ENCODE measurements at places on chromosomes 7 and 10.

GRCh38 chr7:124652237-124652636 is 113.4 kb downstream of the GPR37 start:
- H3K4me3 ChIP-seq: no peak overlapping the region
- H3K36me3 ChIP-seq: no peaks in the 10 kb centered on the region
- no peaks in the 10 kb centered on the region for H3K4me1 ChIP-seq
- no peaks in the 10 kb centered on the region for H3K27me3 ChIP-seq
- H3K27ac ChIP-seq: no peak overlapping the region

DNA sequence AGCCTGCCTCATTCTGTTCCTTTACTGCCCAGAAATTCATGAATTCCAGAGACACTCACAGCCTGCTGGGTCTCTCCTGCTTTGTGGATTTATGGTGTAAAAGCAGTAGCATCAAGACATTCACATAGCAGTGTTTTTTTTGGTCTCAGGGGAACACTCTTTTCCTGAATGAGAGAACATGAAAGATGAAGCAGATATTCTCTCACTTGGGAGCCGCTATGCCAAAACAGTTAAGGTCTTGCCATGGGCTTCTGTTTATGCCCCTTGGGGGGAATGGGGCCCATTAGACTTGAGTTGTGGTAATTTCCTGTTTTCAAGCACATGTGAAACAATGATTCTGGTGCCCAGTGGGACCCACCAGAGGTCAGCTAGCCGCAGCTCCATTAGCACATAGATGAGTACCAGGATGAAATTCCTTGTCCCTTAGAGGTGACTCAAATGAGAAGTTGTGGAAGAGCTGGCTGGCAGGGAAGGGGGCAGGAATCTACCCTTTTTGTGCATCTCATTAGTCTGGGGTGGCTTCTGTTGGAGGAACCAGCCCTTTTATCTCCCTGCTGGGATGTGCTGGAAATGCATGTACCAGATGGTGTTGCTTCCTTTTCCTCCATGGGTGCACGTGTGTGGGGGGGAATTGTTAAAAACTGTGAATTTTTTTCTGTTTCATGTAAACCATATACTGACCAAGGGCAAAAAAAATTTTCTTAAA is 13.3 kb downstream of the BMPER start:
- no peak for DNase-seq
- no peak overlapping the region for H3K4me3 ChIP-seq
- no peaks in the 10 kb centered on the region for H3K4me1 ChIP-seq
- no peaks in the 10 kb centered on the region for H3K27me3 ChIP-seq
- no peak overlapping the region for H3K27ac ChIP-seq
- H3K36me3 ChIP-seq: no peaks in the 10 kb centered on the region

- H3K27ac ChIP-seq: no peak overlapping the region
- no peaks in the 10 kb centered on the region for H3K36me3 ChIP-seq
- H3K4me1 ChIP-seq: peaks cover 13% of the 10 kb centered on the region
- no peaks in the 10 kb centered on the region for H3K27me3 ChIP-seq
- no peak overlapping the region for H3K4me3 ChIP-seq
Observed at GRCh38 chr10:92430103-92430502, 139.1 kb downstream of the MARCHF5 start.

- H3K4me3 ChIP-seq: no peak overlapping the region
- H3K36me3 ChIP-seq: no peaks in the 10 kb centered on the region
- H3K27ac ChIP-seq: no peak overlapping the region
- no peak for DNase-seq
Observed at GRCh38 chr10:116891208-116891607, 41.9 kb downstream of the ENO4 start.

GRCh38 chr7:140349144-140349771 is 49.1 kb downstream of the SLC37A3 start:
- DNase-seq: no peak
- no peaks in the 10 kb centered on the region for H3K27me3 ChIP-seq
- no peak overlapping the region for H3K27ac ChIP-seq
- H3K36me3 ChIP-seq: peaks cover 13% of the 10 kb centered on the region
- H3K4me3 ChIP-seq: no peak overlapping the region

GRCh38 chr7:100855515-100855914 is 3.0 kb downstream of the SLC12A9 start:
- no peaks in the 10 kb centered on the region for H3K27me3 ChIP-seq
- no peak overlapping the region for H3K27ac ChIP-seq
- DNase-seq: no peak
- peaks cover 2% of the 10 kb centered on the region for H3K36me3 ChIP-seq

GRCh38 chr10:12397147-12397896 is 48.0 kb downstream of the CAMK1D start:
- H3K4me1 ChIP-seq: no peaks in the 10 kb centered on the region
- peak overlapping the region; percentile 25 for H3K27ac ChIP-seq
- no peak overlapping the region for H3K4me3 ChIP-seq
- DNase-seq: no peak
- H3K27me3 ChIP-seq: no peaks in the 10 kb centered on the region

GRCh38 chr10:98321186-98321780 is 53.3 kb upstream of the LOXL4 start:
- no peak overlapping the region for H3K27ac ChIP-seq
- no peak for DNase-seq
- H3K36me3 ChIP-seq: no peaks in the 10 kb centered on the region
- H3K4me1 ChIP-seq: peaks cover 8% of the 10 kb centered on the region
- H3K27me3 ChIP-seq: no peaks in the 10 kb centered on the region
- no peak overlapping the region for H3K4me3 ChIP-seq

DNA sequence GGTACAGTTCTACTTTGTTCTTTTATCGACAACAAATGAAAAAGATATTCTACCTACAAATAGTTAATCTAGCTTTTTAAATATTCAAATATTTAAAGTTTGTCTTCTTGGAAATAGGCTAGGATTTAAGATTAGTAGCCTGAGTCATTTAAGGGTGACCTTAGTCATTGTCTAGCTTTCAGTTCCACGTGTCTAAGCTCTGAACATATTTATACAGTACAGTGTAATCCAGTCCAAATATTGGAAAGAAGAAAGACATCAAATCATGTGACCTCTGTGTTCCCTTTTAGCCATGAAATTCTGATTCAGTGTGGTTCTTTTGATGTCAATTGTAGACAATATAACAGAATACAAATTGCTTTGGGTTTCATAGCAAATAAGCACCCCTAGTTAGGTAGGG is 121.1 kb downstream of the MALRD1 start:
- no peaks in the 10 kb centered on the region for H3K36me3 ChIP-seq
- H3K27ac ChIP-seq: no peak overlapping the region
- H3K4me3 ChIP-seq: no peak overlapping the region

- DNase-seq: no peak
- H3K27ac ChIP-seq: no peak overlapping the region
- H3K27me3 ChIP-seq: no peaks in the 10 kb centered on the region
- no peaks in the 10 kb centered on the region for H3K36me3 ChIP-seq
- no peak overlapping the region for H3K4me3 ChIP-seq
Observed at GRCh38 chr7:71706597-71706975, 574.6 kb downstream of the GALNT17 start.

- peaks cover 50% of the 10 kb centered on the region for H3K4me1 ChIP-seq
- H3K4me3 ChIP-seq: no peak overlapping the region
- H3K36me3 ChIP-seq: no peaks in the 10 kb centered on the region
Observed at GRCh38 chr7:25952261-25953057, 199.5 kb upstream of the NFE2L3 start.

- H3K27ac ChIP-seq: no peak overlapping the region
- H3K27me3 ChIP-seq: no peaks in the 10 kb centered on the region
- no peaks in the 10 kb centered on the region for H3K36me3 ChIP-seq
- no peaks in the 10 kb centered on the region for H3K4me1 ChIP-seq
- no peak for DNase-seq
Observed at GRCh38 chr7:127632276-127632910, 14.5 kb upstream of the PAX4 start.

DNA sequence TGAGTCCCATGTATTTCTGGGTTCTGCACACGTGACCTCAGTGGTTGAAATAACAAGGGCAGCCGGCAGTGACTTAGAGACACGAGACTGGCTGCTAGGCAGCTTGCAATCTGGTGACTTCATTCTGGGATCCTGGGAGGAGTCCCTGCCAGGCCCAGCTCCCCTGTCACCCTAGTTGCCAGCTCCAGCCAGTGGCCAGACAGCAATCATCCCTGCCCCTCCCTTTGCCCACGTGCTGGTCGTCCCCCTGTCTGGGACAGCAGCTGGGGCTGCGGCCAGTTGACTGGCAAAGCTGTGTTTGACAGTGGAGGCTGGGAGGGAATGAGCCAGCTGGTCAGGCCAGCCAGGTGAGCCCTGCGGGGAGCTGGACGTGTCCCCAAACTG is 30.0 kb downstream of the ADGRA1 start:
- H3K4me1 ChIP-seq: no peaks in the 10 kb centered on the region
- H3K4me3 ChIP-seq: no peak overlapping the region
- no peak overlapping the region for H3K27ac ChIP-seq
- DNase-seq: no peak
- no peaks in the 10 kb centered on the region for H3K36me3 ChIP-seq

DNA sequence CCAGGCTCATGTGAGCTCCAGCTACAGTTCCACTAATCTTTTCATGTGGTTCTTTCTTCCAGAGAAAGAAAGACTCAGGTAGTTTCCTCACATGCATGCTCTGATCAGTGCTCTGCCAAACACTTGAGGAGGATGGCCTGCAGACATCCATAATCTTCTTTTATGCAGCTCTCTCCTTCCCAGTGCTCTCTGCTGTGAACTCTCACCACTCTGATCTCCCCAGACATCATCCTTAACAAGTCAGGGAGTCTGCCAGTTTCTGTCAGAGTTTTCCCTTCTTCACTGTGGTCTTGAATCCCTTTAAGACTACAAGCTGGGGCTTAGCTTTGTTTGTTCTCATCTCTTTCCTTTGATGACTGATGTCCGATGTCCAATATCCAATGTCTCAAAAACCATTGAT is 203.4 kb upstream of the PRKCQ start:
- DNase-seq: no peak
- peaks cover 9% of the 10 kb centered on the region for H3K27me3 ChIP-seq
- no peaks in the 10 kb centered on the region for H3K36me3 ChIP-seq
- H3K27ac ChIP-seq: no peak overlapping the region
- no peaks in the 10 kb centered on the region for H3K4me1 ChIP-seq
- no peak overlapping the region for H3K4me3 ChIP-seq

DNA sequence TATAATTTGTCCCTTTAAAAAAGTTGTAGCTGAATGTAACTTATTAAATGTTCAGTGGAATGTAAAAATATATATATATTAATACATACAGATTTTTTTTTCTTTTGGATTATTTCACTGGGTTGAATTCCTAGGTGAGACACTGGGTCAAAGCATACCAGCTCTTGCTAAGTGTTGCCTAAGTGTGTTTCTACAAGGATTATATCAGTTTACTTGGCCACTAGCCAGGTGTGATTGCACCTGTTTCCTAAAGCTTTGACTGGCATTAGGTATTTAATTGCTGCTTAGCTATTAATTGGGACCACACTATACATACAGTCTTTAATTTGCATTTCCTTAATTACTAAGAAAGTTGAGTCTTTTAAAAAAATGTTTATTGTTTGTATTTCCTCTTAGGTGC is 5.5 kb upstream of the ELOVL3 start:
- peaks cover 7% of the 10 kb centered on the region for H3K4me1 ChIP-seq
- no peak overlapping the region for H3K4me3 ChIP-seq
- no peak for DNase-seq
- no peaks in the 10 kb centered on the region for H3K36me3 ChIP-seq
- H3K27me3 ChIP-seq: no peaks in the 10 kb centered on the region

DNA sequence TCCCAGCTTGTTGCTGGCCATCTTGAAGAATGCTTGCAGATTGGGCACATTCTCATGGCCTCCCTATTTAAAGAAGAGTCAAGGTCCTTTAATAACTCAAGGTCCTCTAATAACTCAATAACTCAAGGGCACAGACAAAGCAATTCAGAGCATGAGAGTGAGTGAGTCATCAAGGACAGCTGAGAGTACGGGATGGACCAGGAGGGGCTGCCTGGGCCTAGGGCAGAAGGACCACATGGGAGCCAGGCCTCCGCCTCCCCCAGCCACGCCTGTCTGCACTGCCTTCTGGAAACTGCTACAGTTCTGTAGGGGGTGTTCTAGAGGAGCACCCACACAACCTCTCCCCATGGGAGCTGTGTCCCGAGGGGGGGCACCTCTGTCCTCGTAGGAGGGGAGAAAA is 48.9 kb downstream of the ZNF503 start:
- H3K36me3 ChIP-seq: no peaks in the 10 kb centered on the region
- H3K4me1 ChIP-seq: no peaks in the 10 kb centered on the region
- no peak overlapping the region for H3K27ac ChIP-seq
- H3K27me3 ChIP-seq: no peaks in the 10 kb centered on the region
- DNase-seq: no peak

GRCh38 chr7:106138776-106139175 is 26.7 kb upstream of the SYPL1 start:
- no peak overlapping the region for H3K27ac ChIP-seq
- no peaks in the 10 kb centered on the region for H3K4me1 ChIP-seq
- H3K27me3 ChIP-seq: no peaks in the 10 kb centered on the region
- DNase-seq: no peak

GRCh38 chr10:29210266-29210868 is 78.5 kb upstream of the LYZL1 start:
- H3K27me3 ChIP-seq: no peaks in the 10 kb centered on the region
- no peak for DNase-seq
- H3K36me3 ChIP-seq: no peaks in the 10 kb centered on the region
- H3K4me3 ChIP-seq: no peak overlapping the region
- no peaks in the 10 kb centered on the region for H3K4me1 ChIP-seq

DNA sequence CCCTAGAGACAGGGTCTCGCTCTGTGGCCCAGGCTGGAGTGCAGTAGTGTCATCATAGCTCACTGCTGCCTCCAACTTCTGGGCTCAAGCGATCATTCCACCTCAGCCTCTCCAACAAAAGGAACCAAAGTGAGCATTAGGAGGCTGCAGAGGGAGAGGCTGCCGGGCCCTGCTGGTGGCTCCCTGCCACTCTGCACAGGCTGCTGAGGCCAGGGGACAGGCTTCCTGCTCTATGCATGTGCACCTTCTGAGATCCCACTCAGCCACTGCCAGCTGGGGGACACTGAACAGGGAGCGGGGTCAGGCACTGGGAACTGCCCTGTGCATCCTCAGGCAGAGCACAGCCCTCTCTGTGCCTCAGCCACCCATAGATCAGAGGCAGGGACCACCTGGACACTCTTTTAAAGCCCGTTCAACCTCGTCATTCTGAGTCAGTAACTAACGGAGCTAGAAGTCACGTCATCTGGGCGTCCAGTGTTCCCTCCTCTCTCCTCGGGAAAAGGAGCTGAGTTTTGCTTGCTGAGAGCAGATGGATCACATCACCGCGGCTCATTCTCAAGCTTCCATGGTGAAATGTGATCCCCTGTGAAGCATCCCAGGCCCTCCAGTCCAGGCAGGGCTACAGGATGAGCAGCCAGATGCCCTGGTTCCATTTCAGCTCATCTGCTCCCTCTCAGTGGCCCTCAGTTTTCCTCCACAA is 109.6 kb downstream of the MYL10 start:
- H3K27ac ChIP-seq: no peak overlapping the region
- H3K4me3 ChIP-seq: no peak overlapping the region
- DNase-seq: no peak
- H3K36me3 ChIP-seq: no peaks in the 10 kb centered on the region
- no peaks in the 10 kb centered on the region for H3K4me1 ChIP-seq
- no peaks in the 10 kb centered on the region for H3K27me3 ChIP-seq

- H3K27ac ChIP-seq: no peak overlapping the region
- no peaks in the 10 kb centered on the region for H3K36me3 ChIP-seq
- no peak for DNase-seq
- H3K4me3 ChIP-seq: no peak overlapping the region
Observed at GRCh38 chr10:33858326-33858725, 523.9 kb upstream of the NRP1 start.

- H3K36me3 ChIP-seq: no peaks in the 10 kb centered on the region
- H3K4me1 ChIP-seq: no peaks in the 10 kb centered on the region
- H3K27me3 ChIP-seq: no peaks in the 10 kb centered on the region
- H3K27ac ChIP-seq: no peak overlapping the region
- DNase-seq: no peak
Observed at GRCh38 chr10:66678521-66678920, 247.3 kb upstream of the LRRTM3 start.

- no peak overlapping the region for H3K27ac ChIP-seq
- H3K4me3 ChIP-seq: no peak overlapping the region
- H3K36me3 ChIP-seq: no peaks in the 10 kb centered on the region
- no peaks in the 10 kb centered on the region for H3K27me3 ChIP-seq
- no peak for DNase-seq
Observed at GRCh38 chr7:117564080-117564479, 84.3 kb downstream of the CFTR start.
